ENCODE measurements at places on chromosomes 11 and 22. TPM values are rescaled to one million over a fixed set of nuclear protein-coding genes. Genes with fewer than 3 reads are reported as not detected.

The MYOD1 gene
- not detected for total RNA-seq

The NTM gene
- 0.29 TPM for total RNA-seq

The CCDC81 gene
- 0.96 TPM for total RNA-seq

The FOLR2 gene
- total RNA-seq, result not detected

The SNRPD3 gene
- 158 TPM for total RNA-seq

The C22orf42 gene
- total RNA-seq, result not detected

The CRACR2B gene
- 12.7 TPM for total RNA-seq

The AQP11 gene
- total RNA-seq, result 0.19 TPM

The TEX54 gene
- 0.98 TPM for total RNA-seq

The KDM4D gene
- 1.3 TPM for total RNA-seq

The PDE2A gene
- total RNA-seq, result 93.7 TPM

The SCGB1C1 gene
- total RNA-seq, result not detected

The ABTB2 gene
- total RNA-seq, result 0.76 TPM

The SLC2A11 gene
- total RNA-seq, result 8.2 TPM

The C11orf16 gene
- not detected for total RNA-seq

The TENM4 gene
- total RNA-seq, result under 0.01 TPM

The TMPRSS5 gene
- 0.33 TPM for total RNA-seq

The PANX3 gene
- total RNA-seq, result not detected

The RIMBP3C gene
- total RNA-seq, result 0.19 TPM

The TNNT3 gene
- total RNA-seq, result not detected

The F2 gene
- not detected for total RNA-seq

The MUC5B gene
- total RNA-seq, result not detected

The SREBF2 gene
- total RNA-seq, result 74.9 TPM

The SYVN1 gene
- 21.8 TPM for total RNA-seq

The GGTLC3 gene
- total RNA-seq, result not detected

The APLNR gene
- 0.48 TPM for total RNA-seq

The PGAP2 gene
- 11.5 TPM for total RNA-seq

The EXPH5 gene
- under 0.01 TPM for total RNA-seq

The OR8A1 gene
- not detected for total RNA-seq

The CHST1 gene
- 90.7 TPM for total RNA-seq

The TEF gene
- 3.9 TPM for total RNA-seq

The GP1BB gene
- 2.3 TPM for total RNA-seq

The RBMXL2 gene
- not detected for total RNA-seq

The RIC3 gene
- total RNA-seq, result not detected

The RFPL1 gene
- not detected for total RNA-seq

The FXYD2 gene
- 2.3 TPM for total RNA-seq

The ARHGAP32 gene
- 8.8 TPM for total RNA-seq
